ENCODE measurements at places on chromosomes 3 and 15. TPM values are rescaled to one million over a fixed set of nuclear protein-coding genes. Genes with fewer than 3 reads are reported as not detected.

Gene STXBP5L
- total RNA-seq = not detected

Gene LTF
- not detected for total RNA-seq

Gene CACNA2D2
- total RNA-seq = 0.28 TPM

Gene RAD18
- total RNA-seq = 14.7 TPM

Gene GADL1
- total RNA-seq = not detected

Gene CRABP1
- total RNA-seq = 0.71 TPM

Gene TMEM207
- total RNA-seq = not detected

Gene IFT57
- 40.2 TPM for total RNA-seq

Gene WDR93
- total RNA-seq = 0.28 TPM

Measured in A549 treated with CpdA at 1 μM for 4 hours (cell line).